ENCODE measurements at places on chromosomes 4 and X.

DNA sequence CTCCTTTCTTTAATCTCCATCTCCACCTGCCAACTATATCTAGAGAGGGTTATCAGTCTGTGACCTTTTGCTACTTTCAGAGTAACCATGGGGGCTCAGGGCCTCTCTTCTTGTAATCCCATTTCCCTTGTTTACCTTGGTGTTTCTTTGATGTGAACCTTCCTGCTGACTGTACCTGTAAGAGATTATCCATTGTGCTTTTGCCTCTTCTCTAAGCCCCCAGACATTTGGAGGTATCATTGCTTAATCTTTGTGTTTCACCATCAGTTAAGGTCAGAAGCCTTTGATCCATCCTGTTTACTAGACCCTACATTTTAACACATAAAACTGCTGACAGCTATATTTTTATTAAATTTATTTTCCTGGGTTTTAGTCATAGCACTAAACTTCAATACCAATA lies 111.8 kb upstream of the RAP2C start:
- no peak for DNase-seq

DNA sequence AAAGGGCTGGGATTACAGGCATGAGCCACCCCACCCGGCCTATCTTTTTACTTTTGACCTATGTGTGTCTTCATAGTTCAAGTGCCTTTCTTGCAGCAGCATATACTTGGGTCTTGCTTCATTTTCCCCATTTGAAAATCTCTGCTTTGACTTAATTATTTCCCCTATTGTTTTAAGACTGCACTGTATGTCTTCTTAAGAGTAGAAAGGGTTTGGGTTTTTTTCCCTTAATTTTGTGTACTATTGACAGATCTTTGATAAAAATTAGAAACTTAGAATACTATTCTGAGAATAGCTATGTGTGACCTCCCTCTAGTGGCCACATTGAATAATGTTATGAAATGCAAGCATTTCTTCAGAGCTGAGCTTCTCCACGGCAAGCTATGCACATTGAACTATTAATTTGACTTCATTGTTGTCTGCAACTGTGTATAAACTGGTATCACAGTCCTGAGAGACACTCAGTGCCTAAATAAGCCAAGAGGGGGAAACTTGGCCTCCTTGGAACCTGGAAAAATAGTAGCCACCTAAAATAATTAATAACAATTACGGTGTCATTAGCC lies 8.7 kb upstream of the SLC25A4 start:
- DNase-seq: no peak

GRCh38 chrX:53440621-53441517 lies 6.7 kb upstream of the HSD17B10 start:
- DNase-seq: peak; percentile 32

DNA sequence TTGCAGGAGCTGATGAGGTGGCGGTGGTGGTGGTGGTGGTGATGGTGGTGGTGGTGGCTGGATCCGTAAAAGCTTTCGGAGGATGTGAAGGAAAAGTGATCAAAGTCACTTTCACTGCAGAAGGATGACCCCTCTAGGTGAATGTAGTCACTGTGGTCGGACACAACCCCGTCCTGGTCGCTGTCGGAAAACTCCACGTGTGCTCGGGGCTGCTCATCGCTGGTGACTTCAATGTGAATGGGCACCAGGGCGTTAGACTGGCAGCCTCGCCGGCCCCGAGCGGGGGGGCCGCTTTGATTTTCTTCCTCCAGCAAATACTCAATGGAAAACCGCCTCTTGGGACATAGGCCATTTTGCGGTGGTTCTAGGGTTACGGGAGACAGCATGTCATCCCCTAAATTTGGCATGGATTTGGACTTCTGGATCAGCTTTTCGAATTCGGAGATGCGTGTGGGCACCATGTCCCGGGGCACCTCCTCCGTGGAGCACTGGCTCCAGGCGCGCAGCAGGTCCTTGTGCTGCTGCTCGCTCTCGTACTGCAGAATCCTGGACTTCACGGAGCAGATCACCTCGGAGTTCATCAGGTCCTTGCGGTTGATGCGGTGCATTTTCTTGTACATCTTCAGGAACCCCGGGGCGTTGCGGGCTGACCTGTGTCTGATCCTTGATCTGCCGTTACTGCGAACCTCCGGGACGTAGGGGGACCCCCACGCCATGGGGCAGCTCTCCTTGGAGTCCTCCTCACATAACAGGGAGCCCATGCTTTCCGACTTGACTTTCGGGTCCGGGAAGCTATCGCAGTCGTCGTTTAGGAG lies 88.3 kb upstream of the PDLIM3 start:
- no peak for DNase-seq

DNA sequence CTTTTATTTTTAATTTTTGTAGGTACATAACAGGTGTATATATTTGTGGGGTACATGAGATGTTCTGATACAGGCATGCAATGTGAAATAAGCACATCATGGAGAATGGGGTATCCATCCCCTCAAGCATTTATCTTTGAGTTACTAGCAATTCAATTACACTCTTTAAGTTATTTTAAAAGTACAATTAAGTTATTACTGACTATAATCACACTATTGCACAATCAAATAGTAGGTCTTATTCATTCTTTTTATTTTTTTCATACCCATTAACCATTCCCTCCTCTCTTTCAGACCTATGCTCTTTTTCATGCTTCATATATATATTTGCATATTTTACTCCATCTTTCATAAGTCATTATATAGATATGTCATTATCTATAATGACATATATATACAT lies 93.3 kb downstream of the MAGEB5 start:
- DNase-seq: no peak

GRCh38 chr4:38787693-38788092 lies 4.9 kb upstream of the TLR10 start:
- DNase-seq: no peak

DNA sequence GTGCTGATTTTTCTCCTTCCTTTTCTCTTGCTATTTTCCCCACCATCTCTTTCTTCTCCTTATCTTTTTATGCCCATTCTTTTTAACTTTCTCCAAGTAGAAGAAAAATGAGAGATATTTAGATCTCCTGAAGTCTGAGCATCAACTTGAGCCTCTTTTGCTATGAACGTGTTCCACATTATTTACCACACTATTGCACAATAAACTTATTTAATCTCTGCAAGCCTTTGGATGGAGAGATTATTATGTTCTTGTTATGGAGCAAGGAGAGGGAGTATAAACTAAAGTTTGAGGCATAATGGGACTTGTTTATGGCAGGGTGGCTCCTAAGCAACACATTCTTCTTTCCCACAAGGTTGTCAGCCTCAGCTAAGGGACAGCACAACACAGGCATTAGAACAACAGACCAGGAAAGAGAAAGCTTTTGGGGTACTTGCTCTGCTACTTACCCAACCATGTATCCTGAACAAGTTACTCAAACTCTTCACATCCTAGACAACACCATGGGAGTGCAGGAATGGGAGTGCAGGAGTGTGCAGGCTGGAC lies 365.5 kb upstream of the BOD1L1 start:
- no peak for DNase-seq

DNA sequence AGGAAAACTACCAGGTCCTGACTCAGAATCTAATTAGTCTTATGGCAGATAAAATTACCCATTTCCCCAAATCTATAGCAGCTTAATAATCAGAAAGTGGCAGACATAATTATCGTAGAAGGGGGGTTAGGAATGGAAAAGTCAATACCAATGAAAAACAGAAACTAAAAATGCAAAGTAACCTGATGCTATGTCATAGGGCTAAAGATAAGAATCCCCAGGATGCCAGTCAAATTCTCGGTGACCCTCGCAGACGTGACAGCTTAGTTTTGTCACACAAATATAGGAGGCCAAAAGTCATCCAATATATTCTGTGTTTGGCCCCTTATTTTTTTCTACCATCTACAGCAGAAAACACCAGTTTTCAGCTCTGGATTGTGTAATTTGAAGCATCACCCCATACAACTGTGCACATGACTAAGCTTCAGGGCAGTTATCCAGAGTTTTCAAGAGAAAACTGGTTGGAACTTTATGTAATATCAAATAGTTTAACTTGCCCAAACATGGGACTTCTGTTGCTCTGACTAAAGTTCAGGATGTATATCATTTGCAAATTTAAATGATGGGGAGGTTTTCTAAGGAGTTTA lies 30.9 kb downstream of the RASSF6 start:
- DNase-seq: no peak

DNA sequence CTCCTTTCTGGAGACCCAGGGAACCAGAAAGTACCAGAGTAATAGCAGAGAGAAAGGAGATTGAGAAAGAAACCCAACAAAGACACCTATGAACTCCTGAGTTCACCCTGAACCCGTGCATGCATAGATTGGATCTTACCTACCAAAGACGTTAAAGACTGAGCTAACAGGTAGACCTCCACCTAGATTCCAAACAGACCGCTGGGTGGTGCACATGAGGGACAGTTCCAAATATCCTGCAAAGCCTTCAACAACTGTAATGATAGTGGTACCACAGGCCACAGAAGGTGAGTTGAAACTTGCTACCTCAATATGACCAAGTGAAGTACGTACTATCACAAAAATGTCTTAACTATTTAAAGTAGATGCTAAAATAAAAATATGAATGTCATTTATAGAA lies 34.0 kb upstream of the NR0B1 start:
- DNase-seq: no peak

GRCh38 chr4:86895692-86896488 lies 3.7 kb upstream of the C4orf36 start:
- DNase-seq: no peak

GRCh38 chr4:62028745-62029144 lies 828.6 kb downstream of the ADGRL3 start:
- DNase-seq: no peak

GRCh38 chr4:128782076-128782715 lies 27.3 kb upstream of the JADE1 start:
- no peak for DNase-seq

GRCh38 chr4:27048429-27049238 lies 188.0 kb downstream of the STIM2 start:
- no peak for DNase-seq

- DNase-seq: no peak
These were observed 31.2 kb downstream of the WDR1 start for GRCh38 chr4:10085386-10085785.

DNA sequence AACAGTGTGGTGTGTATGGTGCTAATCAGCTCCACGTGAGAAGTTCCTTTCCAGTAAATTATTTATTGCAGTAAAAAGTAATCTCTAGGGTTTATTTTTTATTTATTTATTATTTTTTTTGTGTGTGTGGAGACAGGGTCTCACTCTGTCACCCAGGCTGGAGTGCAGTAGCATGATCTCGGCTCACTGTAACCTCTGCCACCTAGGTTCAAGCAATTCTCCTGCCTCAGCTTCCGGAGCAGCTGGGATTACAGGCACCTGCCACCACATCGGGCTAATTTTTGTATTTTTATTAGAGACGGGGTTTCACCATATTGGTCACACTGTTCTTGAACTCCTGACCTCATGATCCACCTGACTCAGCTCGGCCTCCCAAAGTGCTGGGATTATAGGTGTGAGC lies 606.9 kb downstream of the PCDH7 start:
- DNase-seq: no peak

GRCh38 chrX:110043506-110043905 lies 40.6 kb downstream of the TMEM164 start:
- DNase-seq: no peak

- DNase-seq: no peak
These were observed 209.0 kb downstream of the HS6ST2 start for GRCh38 chrX:132749406-132749805.

DNA sequence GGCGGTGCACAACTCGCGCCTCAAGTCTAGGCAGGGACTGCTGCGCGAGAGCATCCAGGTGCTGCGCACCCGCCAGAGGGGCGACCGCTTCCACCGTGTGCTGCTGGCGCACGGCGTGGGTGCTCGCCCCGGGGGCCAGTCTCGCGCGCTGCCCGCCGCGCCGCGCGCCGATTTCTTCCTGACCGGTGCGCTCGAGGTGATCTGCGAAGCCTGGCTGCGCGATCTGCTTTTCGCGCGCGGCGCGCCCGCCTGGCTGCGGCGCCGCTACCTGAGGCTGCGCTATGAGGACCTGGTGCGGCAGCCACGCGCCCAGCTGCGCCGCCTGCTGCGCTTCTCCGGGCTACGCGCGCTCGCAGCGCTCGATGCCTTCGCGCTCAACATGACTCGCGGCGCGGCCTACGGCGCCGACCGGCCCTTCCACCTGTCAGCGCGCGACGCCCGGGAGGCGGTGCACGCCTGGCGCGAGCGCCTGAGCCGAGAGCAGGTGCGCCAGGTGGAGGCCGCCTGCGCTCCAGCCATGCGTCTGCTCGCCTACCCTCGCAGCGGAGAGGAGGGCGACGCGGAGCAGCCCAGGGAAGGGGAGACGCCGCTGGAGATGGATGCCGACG lies 1.3 kb downstream of the CHST7 start:
- peak; percentile 18 for DNase-seq

DNA sequence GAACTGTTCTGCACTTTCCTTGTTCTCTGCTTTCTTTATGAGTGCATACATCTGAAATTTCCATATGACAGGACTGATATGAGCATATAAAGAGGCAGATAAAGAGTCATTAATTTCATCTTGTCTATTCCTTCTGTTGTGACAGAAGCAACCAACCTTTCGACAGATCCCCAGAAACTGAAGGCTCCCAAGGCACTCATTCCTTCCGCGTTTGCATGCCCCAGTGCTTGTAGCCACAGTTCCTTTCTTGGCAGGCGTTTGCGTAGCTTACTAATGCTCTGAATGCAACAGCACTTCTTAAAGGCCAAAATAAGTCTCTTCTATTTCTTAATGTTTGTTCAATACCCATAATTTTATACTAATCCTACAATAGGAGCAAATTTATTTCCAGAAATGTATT lies 94.0 kb upstream of the TBL1X start:
- DNase-seq: no peak

GRCh38 chrX:135453381-135453780 lies 31.6 kb downstream of the SMIM10L2A start:
- DNase-seq: no peak

DNA sequence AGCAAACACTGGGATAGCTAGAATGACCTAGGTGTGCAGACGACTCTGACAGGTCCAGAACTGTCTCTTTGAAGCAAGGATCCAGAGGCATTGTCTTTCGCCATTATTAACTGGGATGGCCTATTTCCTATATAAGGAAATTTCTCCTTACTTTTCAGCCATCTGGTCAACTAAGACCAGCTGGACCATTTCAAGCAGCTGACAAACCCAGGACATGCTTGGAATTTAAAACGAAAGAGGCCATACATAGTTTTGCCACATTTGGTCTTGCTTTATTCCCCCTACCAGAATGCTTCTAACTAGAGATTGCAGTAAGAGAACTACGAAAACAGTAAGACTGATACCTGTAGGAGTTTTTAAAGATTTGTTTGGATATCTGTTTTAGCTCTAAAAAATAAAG lies 87.0 kb downstream of the GLRA2 start:
- DNase-seq: no peak

GRCh38 chr4:96193061-96193460 lies 353.2 kb downstream of the PDHA2 start:
- no peak for DNase-seq

- DNase-seq: no peak
These were observed 168.4 kb upstream of the TENM3 start for GRCh38 chr4:182074810-182075209.

DNA sequence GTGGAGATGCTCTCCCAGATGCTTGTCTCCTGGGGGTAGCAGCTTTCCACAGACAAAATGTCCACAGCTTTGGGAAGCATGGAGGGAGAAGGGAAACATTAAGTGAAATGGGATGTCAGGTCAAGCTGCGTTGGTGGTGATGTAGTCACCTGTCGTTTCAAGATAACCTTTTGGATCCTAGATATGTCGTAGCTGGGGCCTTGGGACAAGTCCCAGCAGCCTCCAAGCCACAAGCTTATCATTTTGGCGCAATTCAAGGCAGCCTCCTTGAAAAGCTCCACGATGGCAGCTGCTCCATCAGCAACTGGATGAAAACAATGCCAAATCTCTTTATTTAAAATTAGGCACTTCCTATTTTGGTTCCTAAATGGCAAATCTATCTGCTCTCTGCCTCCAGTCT lies 52.0 kb downstream of the RTL9 start:
- DNase-seq: no peak

Measured in T-helper 2 cell treated with Interferon-gamma antibody and Interleukin-4, amounts not matched to agents 5 μg/mL and 100 μg/mL, for 36 hours (primary cell).